ENCODE measurements at places on chromosomes 12 and 14.
A peak's percentile ranks its signal among the peaks of the same experiment; 100 is the strongest.

DNA sequence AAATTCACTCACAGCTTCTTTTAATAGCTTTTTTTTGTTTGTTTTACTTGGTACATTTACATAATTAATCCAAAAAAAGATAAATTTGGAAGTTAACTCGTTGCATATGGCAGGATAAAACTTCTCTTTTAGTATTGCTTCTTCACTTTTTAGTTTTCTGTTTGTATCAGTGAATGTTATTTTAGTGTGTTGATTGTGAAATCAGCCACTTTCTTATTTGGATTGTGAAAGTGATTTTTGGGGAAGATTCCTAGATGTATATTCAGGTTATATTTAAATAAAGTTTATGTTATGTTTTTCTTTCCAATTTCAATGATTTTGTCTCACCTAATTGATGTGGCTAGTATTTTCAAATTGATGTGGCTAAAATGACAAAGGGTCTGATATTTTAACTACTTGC, 693.9 kb upstream of the MGAT4C start:
- DNase-seq, result no peak

DNA sequence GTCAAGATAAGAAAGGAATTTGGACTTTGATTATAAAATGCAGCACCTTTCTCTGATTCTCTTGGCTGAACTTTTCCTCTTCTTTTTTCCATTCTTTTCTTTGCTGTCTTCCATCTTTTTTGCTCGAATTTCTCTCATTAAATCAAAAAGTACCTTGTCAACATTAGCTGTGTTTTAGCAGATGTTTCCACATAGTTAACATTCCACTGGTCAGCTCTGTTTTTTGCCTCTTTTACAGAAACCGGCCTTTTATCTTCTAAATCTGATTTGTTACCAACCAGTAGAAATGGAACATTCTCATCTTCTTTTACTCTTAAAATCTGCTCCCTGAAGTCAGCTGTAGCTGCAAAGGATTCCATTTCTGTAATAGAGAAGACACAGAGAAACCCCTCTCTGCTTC, 71.1 kb upstream of the SYT1 start:
- no peak for DNase-seq

DNA sequence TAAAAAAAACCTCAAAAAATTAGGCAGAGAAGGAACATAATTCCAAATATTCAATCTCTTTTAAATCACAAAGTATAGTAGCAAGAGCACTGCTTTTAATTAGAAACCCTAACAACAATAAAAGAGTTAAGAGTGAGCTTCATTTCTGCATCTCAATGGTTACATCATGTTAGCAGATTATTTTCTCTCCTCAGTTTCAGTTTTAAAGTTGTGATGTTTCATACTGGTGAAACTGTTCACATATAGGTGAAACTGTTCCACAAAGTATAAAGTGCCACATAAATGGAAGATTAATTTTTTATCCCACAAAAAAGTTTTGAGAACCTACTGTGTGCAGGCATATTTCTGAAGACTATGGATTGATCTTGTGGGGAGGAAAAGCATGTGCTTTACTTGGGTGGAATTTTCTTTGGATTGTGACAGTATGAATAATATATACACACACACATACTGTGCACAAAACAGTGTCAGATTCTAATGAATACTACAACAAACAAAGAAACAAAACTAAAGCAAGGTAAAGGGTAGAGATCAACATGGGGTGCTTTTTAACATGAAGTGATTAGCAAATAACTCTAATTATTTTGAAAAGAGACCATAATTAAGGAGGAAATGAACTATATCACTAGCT, 17.1 kb downstream of the LUM start:
- no peak for DNase-seq

GRCh38 chr12:50222275-50222783, 55.2 kb upstream of the CERS5 start:
- peak; percentile 83 for DNase-seq

DNA sequence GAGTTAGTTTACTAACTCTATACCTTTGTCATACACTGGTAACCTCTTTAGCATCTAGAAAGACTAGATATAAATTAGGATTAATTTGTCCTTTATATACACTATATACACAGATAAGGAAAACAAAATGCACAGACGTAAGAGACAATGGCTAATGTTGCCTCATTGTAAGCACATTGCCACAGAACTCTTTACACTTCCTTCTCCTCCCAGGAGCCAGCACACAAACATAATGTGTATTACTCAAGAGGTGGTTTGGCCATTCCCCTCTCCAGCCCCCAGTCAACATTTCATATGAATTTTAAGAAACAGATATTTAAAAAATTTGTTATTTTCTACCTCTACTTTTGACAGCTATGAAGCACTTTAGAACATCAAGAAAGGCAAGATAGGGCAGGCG, 131.4 kb upstream of the OR4E1 start:
- DNase-seq, result no peak

DNA sequence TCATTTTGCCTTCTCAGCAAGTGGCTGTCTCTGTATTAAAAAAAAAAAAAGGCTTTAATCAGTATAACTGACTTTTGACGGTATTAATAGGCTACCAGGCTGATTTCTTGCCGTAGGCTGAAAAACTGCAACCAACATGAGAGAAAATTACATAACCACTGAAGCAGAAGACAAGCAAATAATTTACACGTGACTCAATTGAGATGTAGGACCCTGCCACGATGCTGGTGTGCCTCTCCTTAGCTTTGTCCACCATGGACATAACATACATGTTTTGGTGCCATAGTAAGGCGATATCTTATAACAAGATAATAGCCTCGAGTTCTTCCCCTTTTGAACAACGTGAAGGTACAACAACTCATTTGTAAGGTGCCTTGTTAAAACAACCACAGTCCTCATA, 88.7 kb upstream of the GRIP1 start:
- DNase-seq, result no peak

DNA sequence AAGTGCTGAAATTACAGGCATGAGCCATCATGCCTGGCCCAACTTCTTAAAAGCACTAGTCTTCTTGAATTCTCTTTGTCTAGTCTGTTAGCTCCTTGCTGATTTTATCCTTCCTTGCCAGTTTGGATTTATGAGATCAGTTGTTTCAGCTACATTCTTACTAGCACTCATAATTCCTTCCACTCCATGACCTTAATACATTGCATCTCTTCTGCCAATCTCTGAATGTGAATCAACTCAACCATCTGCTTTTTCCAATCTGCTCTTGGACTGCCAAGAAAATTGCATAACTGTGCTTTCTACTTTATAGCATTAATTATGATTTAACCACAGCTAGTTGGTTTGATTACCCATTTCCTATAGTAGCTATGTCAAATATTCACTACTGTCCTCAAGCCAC, 14.9 kb upstream of the HEATR5A start:
- DNase-seq, result peak; percentile 42

DNA sequence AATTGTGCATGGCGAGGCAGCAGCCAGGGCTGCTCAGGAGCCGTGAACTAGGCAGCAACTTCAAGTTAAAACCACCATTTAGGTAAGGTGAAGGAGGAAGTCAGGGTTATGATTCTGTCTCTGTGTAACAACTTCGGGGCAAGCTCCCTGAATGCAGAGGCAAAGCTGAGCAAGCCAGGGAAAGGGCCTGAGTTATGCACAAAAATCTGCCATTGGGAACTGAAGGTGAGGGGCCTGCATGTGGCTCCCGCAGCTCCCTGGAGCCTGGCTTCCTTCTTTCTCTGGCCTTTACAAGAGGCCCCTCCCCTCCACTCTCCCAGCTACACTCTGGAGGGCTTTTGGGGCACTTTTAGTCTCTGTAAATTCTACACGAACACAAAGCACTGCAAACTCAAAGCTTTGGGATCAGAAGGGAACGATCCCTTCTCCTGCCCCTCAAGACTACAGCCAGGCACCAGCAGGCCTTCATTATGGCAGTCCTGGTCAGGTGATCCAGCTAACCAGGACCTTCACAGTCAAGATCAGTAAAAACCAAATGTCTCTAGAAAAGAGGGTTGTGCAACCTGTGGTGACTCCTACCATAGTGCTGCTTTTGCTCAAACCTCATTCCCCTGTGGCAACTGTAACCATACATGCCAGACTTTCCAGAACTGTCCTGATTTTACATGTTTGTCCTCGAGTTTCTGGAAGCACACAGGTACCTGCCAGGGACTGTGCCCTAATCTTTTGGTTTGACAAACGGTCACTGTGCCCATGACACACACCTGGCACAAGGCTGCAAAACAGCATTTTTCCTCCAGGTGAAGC, 67.2 kb upstream of the PTGR2 start:
- no peak for DNase-seq

- no peak for DNase-seq
These were observed 169.1 kb upstream of the TBX3 start for GRCh38 chr12:114852976-114853529.

- DNase-seq, result no peak
These were observed 13.7 kb upstream of the VPS37B start for GRCh38 chr12:122909442-122910288.

- no peak for DNase-seq
These were observed 1.0 kb downstream of the DGKA start for GRCh38 chr12:55931780-55932550.

DNA sequence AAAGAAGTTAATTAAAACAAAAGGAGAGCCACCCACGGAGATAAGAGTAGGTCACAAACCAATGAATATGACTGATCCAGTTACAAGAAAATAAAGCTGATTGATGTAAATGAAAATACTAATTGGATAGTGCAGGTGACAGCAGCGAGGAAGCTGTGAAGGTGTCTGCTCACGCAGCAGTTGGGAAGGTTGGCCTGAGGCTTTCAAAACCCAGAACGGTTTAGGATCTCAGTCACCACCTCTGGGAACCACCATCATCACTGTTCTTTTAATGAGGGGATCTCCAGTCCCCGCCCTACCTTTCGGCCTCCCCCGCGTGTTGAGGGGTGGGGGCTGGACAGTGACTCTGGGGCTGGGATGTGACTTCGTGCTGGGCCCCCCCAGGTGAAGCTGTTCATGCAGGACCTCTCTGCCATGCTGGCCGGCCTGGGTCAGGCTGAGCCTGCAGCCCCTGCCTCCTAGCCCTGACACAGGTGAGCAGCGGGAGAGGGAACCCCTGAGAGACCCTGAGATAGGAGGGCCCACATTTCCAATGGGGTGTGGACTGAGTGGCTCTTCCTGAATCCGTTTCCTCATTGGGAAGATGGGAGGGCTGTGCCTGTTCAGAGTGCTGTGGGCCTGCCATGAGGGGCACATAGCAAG, 7.8 kb downstream of the CFAP73 start:
- no peak for DNase-seq

- no peak for DNase-seq
These were observed 11.6 kb upstream of the KCNJ8 start for GRCh38 chr12:21786041-21786531.

GRCh38 chr14:24849471-24849870, 200.5 kb downstream of the STXBP6 start:
- no peak for DNase-seq

- no peak for DNase-seq
These were observed 218.0 kb downstream of the ZFP36L1 start for GRCh38 chr14:68574906-68575305.

GRCh38 chr12:75872762-75873161, 158.8 kb downstream of the PHLDA1 start:
- no peak for DNase-seq

- DNase-seq, result no peak
These were observed 239.9 kb upstream of the MIS18BP1 start for GRCh38 chr14:45492876-45493275.

DNA sequence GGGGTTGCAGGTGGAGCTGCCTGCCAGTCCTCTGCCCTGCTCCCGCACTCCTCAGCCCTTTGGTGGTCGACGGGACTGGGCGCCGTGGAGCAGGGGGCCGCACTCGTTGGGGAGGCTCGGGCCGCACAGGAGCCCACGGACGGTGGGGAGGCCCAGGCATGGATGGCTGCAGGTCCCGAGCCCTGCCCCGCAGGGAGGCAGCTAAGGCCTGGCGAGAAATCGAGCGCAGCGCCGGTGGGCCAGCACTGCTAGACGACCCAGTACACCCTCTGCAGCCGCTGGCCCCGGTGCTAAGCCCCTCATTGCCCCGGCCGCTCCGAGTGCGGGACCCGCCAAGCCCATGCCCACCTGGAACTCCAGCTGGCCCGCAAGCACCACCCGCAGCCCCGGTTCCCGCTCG, 221.8 kb downstream of the BTG1 start:
- DNase-seq, result no peak

DNA sequence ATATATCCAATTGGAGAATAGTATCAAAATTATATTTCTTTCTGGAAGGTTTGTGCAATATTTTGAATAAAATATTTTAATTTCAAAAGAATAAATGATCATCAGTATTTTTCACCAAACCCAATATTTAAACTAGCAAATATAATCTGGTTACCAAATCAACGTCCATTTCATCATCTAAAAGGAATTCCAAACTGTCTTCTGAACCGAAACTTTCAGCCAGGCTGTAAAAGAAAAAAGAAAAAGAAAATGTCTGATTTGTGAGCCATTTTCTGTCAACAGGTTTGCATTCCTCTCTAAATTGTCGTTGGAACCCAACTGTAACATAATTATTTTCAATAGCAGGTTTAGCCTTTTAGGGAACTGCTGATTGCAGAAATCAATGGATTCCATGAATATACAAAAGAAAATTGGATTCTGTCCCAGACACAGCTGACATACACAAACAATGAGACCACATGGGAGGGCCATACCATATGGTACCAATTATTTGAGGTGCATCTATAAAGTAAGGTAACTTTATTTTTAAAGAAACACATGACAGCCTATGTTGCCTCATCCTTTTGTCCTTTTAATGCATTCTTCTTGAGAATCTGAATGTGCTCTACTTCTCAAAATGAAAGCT, 22.7 kb downstream of the SNRPF start:
- peak; percentile 40 for DNase-seq

DNA sequence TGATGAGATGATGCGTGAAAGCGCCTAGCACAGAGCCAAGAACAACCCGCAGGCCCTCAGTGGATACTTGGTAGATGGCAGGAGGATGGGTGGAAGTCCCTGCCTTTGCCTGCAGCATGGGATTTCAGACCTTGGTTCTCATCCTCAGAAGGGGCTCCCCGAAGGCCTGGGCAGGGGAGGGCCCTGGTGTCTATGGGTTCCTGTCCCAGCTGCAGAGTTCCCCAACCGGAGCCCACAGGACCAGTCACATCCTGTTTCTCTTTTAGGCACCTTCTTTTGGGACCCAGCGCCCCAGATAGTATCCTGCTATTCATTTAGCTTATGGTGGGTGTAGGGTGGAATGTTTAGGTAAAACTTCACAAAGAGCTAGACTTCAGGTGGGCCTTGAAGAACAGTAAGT, 55.5 kb downstream of the CALM1 start:
- DNase-seq, result no peak

DNA sequence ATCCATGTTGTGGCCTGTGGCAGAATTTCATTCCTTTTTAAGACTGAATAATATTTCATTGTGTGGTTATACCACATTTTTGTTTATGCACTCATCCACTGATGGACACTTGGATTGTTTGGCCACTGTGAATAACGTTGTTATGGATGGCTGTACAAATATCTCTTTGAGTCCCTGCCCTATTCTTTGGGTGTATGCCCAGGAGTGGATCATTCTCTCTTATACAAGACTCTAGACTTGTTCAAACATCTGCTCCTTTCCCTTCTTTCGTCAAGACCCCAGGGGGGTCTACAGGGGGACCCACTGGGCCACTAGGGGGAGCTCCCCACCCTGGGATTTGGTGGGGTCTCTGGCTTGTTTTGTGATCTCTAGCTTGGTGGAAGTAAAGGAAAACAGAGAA, 77.4 kb downstream of the FBXL14 start:
- peak; percentile 81 for DNase-seq
